Activated CD4-positive, CD25-positive, alpha-beta regulatory T cell (primary cell): ENCODE measurements at places on chromosomes 16 and 17.

DNA sequence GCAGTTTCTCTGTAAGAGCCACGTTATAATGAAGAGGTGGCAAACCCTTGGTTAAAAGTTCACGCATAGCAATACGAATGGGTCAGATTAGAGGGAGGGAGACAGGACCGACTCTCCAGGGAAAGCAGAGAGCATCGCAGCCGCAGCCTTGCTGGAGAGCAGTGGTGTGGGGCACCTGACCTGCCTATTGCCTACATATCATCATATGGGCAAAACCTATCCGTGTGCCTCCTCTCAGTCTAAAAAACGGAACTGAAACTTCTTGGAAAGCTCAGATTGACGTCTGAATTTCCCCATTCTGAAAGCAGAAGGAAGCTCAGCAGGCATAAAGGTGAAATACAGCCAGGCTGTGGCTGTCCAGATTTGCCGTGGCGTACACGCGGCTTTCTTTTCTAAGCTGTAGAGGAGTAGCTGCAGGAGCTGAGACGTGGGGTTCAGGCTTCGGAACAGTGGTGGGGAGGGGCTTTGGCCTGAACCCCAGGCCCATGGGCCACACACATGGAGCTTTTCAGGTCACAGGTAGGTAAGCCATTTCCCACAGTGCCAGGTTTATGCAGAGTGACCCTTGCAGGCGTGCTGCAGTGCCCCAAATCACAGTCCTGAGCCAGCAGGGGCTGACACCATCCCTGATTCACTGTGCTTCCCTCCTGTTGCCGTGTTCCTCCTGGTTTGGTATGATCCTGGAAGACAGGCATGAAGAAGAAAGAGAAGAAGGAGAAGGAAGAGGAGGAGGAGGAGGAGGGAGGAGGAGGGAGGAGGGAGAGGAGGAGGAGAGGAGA lies 41.6 kb upstream of the TNRC6C start:
- no peak for DNase-seq

DNA sequence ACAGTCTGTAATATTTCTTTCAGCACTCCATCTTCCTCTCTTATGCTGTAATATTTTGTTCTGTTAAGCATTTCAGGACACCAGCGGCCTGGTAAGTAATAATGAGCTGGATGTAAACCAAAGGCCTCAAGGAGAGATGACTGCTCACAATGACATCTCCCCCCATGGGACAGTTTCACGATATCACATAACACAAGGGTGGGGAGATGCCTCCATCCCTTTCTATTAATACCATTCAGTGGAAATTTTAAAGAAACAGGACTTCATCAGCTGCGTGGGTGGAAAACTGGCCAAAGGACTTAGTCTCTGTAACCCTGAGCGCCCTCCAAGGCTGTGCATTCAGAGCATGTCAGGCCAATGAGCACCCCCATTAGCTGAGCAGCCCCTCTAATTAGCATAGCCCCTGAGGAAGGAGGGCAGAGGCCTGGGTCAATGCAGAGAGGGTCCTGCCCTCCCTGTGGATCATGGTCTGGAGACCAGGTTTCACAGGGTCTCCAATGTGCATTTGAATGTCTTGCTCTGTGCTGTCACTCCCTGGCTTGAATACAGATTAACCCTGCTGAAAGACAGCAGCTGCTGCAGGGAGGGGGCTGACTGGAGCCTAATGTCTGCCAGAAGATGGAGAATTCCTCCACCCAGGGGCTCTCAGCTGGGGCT lies 156.4 kb downstream of the HS3ST2 start:
- no peak for DNase-seq

- no peak for DNase-seq
Observed at GRCh38 chr16:2009164-2009711, 383 bp downstream of the ZNF598 start.

DNA sequence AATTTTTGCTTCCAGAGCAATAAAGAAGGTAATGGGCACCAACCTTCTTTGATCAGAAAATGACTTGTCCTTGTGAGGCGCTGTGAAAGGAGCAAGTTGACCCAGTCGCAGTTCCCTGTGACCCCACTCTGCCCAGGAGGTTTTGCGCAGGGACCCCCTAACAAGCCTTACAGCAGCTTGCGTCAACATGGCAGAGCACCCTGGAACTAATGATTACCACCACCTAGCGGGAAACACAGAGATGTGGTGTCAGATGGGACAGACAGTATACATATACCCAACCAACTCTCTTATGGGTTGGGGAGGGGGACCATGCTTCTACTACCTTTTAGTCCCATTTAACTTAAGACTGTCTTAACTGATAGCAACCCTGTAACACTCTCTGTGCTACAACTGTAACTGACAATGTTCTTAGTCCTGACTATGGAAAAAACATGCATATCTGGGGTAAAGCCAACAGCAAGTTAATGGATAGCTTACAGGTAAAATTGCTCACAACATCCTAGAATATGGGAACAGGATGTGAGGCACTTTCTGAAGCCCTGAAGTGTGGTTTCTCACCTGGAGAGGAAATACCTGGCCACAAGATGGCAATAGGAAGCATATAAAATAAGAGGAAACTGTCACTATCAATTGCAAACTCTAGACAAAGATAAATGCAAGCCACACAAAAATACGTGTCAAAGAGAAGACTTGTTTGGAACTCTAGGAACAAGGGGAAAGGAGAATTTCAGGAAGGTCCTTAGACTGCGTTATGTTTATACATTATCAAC lies 3.0 kb downstream of the KARS1 start:
- no peak for DNase-seq

- DNase-seq = no peak
Observed at GRCh38 chr16:83878838-83879237, 20.1 kb upstream of the MLYCD start.

DNA sequence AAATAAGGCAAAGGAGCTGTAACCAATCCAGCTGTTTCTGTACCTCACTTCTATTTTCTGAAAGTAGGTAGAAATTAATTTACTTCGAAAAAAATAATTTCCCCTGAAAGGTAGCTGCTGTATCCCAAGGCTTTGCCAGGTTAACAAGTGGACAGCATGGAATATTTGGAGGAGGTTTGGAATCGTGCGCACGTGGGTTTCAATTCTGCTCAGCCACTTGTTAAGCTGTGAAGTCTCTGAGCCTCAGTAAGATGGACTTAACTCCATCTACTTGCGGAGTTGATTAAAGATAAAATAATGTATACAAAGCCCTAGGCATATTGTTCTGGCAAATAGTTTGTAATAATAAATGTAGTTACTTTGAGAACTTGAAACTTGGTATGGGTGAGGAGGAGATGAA lies 57.4 kb upstream of the LGALS9 start:
- no peak for DNase-seq

DNA sequence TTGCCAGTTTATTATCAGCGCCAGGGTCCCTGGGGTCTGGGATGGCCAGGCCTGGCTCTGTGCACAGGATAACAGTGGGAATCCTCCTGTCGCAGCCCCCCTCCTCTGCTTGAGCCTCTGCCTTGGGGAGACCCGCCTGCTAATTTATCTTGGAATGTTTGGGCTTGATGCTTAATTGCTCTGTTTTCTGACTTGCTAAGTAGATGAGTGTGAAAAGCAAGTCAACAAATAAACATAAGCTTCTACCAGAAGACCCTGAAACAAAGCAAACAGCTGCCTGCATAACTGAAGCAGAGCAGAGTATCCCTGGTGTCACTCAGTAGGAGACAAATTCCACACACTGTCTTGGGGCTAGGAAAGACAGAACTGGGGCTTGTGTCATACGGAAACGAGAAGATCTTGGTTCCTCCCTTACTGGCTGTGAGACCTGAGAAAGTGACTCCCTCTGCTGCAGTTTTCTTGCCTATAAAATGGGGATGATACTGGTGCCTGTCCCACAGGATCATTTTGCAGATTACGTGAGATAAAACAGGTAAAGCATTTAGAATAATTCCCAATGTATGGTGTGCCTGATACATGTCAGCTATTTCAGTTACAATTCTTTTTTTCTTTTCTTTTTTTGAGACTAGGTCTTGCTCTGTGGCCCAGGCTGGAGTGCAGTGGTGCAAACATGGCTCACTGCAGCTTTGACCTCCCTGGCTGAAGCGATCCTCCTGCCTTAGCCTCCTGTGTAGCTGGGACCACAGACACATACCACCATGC lies 44.8 kb upstream of the IRX3 start:
- no peak for DNase-seq

- no peak for DNase-seq
Observed at GRCh38 chr16:58417035-58417434, 24.8 kb downstream of the GINS3 start.

- DNase-seq = no peak
Observed at GRCh38 chr16:85491058-85491771, 121.9 kb upstream of the GSE1 start.

DNA sequence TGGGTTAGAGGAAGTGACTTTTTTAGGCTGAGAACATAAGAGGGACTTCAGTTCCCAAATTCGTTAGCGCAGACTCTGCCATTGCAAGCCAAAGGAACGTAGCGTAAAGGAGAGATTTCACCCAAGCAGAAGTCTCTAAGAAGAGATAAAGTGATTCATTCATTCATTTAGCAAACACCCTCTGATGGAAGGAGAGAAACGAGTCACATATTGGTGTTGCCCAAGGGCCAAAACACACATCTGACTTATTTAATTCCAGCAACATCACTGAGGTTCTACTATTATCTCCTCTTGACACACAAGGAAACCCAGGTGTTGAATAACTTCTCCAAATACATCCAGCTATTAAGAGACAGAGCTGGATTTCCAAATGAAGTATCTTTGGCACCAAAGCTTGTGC lies 85.7 kb upstream of the CACNG3 start:
- no peak for DNase-seq

DNA sequence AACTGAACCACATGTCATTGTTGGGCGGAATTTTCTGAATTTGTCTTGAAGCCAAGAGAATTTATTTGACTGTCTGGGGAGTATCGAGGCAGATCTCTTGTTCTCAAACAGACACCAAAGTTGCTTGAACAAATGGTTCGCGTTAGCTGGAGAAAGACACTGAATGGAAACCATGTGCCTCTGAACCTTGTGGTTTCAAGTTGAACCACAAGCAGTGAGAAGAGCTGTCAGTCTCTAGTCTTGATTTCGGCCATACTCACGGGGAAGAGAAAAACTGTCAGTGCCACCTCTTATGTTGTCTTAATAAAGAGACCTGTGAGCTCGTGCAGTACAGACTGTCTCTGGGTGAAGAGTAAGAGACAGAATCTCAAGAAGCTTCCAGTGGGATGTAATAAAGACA lies 886.5 kb upstream of the SOX9 start:
- DNase-seq = no peak

GRCh38 chr17:83012200-83012785 lies 67.1 kb upstream of the METRNL start:
- DNase-seq = no peak
